ENCODE measurements at places on chromosomes 7 and 10.

GRCh38 chr10:100972115-100972903, 3.0 kb downstream of the SEMA4G start:
- no peak for DNase-seq

DNA sequence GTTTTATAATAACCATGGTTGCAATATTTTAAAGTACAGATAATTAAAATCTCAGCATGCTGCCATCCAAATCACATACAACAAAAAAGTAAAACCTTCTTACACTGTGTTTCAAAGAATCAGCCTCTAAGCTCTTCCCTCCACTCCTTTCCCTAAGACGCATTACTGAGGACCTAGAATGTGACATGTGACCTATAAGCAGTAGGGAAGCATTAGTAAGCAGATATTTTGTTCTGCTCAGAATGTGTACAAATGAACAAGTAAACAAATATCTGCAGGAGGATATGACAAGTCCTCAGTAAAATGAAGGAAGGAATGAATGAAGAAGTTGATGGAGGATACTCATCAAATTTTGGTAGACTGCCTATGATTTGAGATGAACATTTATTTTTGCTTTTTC, 49.1 kb downstream of the RAB11FIP2 start:
- no peak for DNase-seq

DNA sequence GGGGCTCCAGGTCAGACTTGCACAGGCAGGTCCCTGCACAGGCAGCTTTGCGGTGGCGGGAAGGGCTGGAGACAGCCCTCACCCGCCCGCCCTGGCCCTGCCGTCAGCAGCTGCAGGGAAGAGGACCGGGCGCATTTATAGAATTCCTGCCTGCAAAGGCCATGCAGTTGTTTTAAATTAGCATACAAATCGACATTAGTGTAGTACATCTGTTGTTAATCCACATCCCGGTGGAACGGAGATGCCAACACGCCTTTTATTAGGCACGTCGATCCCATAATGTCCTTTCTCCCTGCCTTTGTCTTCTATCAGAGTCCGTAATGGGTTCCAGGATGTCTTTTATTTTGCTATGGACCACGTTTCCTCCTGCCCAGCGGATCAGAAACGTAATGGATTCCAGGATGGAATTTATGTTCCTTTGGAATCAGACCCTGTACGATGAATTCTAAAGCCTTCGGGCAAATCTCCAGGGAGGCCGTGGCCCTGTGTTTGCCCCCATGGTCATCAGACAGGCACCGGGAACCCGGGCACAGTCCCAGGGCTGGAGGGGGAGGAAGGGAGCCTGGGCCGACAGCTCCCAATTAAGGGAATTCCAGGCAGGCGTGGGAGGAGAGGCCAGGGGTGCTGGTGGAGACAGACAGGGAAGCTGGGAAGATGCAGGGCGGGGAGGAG, 123.9 kb downstream of the COL26A1 start:
- no peak for DNase-seq

GRCh38 chr10:100303724-100304319, 17.3 kb upstream of the BLOC1S2 start:
- DNase-seq: no peak

GRCh38 chr10:26486990-26487850, 49.1 kb downstream of the APBB1IP start:
- DNase-seq: peak; percentile 68

DNA sequence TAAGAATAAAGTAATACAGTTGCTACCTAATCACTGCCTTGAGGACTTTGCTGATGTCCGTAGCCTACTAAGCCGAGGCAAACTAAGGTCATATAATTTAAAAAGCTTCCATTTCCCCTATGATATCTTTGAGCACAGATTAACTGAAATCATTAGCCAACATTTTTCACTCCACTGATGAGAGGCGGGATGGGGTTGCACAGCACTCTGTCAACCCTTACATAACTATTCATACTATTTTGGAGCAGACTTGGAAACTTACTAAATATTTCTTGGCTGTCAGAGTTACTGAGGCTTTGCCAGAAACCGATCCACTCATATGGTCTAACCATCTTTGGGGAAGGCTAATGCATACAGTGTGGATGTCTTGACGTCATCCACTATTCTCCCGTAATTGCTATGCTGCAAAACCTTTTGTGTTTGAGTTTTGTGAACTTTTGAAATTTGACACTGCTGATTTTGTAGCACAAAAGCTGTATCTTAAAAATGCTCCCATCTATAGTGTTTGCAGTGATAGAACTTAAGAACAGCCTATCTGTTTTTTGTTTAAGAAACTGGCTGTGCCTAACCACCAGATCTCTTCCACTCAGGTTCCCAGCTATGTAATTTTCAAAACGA, 248.7 kb downstream of the TSPAN12 start:
- DNase-seq: no peak

- DNase-seq: no peak
These were observed 75.5 kb upstream of the CXCL12 start for GRCh38 chr10:44460416-44460815.

- DNase-seq: no peak
These were observed 530.5 kb downstream of the ACTR3B start for GRCh38 chr7:153290066-153290465.

DNA sequence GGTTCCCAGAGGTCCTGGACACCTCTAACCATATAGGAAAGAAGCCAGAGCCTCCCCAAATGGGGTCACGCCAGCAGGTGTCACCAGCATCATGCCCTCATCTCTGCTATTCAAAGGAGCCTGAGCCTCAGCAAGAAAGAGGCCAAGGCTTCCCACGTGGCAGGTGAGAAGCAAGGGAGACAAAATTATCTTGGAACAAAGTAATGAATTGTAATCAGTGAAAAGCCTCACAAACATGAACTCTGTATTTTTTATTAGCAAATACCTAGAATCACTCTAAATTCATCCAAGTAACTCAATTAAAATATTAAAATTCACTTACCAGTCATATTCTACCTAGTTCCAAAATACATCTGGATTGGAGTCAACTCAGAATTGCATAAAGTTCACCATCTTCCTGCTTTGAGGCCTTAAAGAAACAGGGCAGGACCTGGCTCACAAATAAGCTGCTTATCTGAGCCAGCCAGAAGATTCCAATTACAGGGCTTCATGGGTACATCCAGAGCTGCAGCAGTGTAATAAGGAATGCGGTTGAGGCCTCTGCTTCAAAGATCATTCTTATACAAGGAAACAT, 68.7 kb downstream of the SGMS1 start:
- DNase-seq: no peak

- DNase-seq: no peak
These were observed 14.8 kb upstream of the LRRC17 start for GRCh38 chr7:102897856-102898531.

DNA sequence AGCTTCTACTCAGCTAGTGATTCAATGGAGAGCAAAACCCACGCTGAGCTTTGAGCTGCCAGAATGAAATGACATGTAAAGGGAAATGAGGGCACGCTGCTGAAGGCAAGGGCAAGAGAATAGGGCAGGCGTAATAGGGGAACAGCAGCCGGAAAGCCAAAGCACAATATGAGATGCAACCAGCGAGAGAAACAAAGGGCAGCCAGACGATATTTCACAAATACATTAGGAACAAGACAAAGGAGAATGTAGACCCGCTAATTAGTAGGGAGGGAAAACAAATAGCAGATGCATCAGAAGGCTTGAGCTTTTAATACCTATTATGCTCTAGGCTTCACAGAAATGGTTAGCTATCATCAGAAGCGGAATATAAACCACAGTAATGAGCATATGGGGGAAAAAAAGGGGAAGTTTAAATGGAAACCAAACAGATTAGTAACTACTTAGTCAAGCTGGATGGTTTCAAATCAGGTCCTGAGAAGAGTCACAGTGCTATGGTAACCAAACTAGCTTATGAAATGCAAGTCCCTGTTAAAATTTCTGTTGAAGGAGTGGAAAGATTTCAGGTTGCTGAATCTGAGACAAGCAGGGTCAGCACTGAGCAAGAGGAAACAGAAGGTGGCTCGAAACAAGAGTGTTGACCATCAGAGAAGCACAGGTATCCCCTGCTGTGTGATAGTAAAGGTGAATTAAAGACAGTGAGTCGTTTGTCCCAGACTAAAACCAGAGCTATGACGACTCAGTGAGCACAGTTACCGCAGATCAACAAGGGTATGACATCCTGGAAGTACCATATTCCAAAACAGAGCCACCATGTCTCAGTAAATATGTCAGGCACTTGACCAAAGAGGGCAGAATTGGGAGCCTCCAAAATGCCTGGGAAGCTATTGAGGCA, 496.9 kb upstream of the CELF2 start:
- DNase-seq: no peak

GRCh38 chr7:147304376-147304775, 1187.8 kb downstream of the CNTNAP2 start:
- DNase-seq: no peak

- DNase-seq: no peak
These were observed 191.0 kb downstream of the MAD1L1 start for GRCh38 chr7:2041496-2042367.

- DNase-seq: no peak
These were observed 761.5 kb upstream of the C7orf33 start for GRCh38 chr7:147829016-147829415.

GRCh38 chr7:95611224-95611623, 14.9 kb upstream of the PDK4 start:
- no peak for DNase-seq

- DNase-seq: no peak
These were observed 796.2 kb downstream of the CCSER2 start for GRCh38 chr10:85124603-85125051.

DNA sequence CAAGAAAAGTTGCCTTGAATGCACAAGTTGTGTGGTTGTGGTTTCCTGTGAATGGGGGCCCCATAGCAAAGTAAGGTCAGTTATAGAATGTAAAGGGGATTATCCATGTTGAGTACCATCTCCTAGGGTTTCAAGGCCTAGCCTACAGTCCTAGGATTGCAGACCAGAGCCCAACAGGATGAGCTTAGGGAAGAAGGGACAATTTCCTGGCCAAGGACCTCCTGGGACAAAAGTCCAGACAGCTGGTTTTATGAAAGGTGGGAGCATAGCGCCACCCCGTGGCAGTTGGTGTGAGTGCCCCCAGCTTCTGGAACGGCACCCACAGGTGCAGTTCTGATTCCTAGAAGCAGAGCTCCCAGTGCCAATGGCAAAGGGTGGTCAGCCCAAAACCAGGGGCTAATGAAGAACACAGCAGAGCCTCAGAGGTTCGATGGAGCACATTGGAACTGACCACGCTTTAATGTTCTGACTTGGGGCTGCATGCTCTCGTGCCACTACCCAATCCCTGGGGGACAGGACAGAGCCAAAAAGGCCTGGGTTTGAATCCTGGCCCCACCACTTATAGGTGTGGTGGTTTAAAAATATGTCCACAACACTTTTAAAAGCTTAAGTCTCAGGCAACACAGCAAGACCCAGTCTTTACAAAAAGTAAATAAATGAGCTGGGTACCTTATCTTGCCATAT, 25.8 kb upstream of the TMEM120A start:
- DNase-seq: peak; percentile 20

DNA sequence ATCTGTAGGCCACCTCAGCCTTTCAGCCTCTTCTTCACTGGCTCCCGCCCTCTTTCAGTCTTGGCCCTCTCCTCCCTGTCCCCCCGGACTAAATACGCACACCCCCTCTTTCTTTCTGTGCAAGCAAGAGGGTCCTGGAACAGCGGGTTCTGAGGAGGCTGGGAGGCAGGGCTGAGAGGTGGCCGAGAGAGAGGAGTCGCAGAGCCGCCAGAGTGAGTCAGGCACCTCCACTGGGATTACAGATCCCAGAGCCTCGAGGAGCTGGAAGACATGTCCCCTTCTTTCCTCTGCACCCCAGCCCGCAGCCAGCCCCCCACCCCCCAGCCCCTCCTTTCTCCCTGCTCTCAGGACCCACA, 182 bp downstream of the CCDC136 start:
- DNase-seq: no peak

- DNase-seq: no peak
These were observed 218.7 kb downstream of the DKK1 start for GRCh38 chr10:52532650-52533290.

Data from HS-27A (cell line).